ENCODE measurements at places on chromosomes 4 and X.

- DNase-seq = no peak
Observed at GRCh38 chr4:8919651-8920288, 48.1 kb upstream of the HMX1 start.

GRCh38 chr4:112978691-112979472, 70.6 kb upstream of the ANK2 start:
- no peak for DNase-seq

GRCh38 chr4:156295676-156296195, 342.1 kb upstream of the CTSO start:
- no peak for DNase-seq

- DNase-seq = no peak
Observed at GRCh38 chr4:25908491-25908901, 5.5 kb upstream of the SMIM20 start.

GRCh38 chr4:89119836-89120235, 8.5 kb downstream of the TIGD2 start:
- no peak for DNase-seq

DNA sequence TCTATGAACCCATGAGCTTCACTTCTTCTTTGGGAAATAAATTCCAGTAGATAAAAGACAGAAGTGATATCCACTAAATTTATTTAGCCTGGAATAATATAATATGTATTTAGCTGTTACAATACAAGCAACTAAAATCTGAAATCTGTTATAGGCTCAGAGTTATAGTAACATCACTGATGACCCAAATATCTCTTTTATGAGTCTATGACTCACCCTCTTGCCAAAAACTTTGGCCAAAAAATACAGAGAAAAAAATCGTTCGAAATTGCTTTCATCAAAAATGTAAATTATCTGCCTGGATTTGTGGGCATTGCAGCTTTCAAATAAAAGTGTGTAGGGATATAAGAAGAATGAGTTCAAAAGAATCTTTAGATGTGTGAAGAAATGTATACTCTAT, 89.4 kb upstream of the DKK2 start:
- no peak for DNase-seq

DNA sequence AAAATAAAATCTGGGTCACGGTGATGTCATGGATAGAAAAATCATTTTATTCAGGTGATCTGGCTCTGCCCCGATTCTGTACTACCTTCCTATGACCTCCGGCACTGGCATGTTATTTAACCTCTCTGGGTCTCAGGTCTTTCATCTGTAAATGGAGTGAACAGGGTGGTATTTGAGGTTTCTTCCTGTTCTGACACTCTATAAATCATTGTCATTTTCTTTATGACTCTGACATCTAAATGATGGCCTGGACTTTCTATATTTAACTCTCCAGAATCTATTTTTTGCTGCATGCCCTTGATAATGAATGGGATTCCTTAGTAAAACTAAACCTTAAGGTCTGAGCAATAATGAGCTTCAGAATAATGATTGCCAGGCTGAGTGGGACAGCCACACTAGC, 422.0 kb upstream of the CNKSR2 start:
- no peak for DNase-seq

DNA sequence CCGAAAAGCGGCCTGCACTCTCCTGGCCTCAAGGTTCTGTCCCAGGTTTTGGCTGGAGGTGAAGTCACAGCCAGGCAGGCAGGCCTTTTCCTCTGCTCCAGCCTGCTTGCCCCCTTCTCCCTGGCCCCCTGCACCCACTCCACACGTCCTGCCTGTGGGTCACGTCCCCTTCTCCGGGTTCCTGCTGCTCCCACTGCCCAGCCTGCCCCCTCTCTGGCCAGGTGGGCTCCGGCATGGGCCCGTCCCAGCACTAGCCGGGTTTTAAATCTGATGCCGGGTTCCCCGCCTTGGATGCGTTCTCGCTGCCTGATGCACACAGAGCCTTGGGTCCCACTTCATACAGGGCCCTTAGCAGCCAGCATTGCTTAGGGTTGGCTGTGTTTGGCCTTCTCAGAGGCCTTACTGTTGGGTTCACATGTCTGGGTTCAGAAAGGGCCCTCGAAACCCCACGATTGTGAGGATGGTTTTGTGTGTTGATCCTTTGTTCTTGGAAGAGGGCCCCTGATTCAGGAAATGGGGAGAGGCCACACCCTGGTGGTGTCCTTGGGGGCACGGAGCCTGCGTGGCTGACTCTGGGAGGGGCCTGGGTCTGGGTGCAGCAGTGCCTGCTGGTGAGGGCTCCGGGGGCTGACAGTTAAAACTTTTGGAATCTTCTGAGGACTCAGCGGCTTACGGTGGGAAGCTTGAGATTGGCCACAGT, 6.0 kb downstream of the CPZ start:
- DNase-seq = no peak

- DNase-seq = no peak
Observed at GRCh38 chr4:88078579-88078978, 71.1 kb downstream of the PKD2 start.

DNA sequence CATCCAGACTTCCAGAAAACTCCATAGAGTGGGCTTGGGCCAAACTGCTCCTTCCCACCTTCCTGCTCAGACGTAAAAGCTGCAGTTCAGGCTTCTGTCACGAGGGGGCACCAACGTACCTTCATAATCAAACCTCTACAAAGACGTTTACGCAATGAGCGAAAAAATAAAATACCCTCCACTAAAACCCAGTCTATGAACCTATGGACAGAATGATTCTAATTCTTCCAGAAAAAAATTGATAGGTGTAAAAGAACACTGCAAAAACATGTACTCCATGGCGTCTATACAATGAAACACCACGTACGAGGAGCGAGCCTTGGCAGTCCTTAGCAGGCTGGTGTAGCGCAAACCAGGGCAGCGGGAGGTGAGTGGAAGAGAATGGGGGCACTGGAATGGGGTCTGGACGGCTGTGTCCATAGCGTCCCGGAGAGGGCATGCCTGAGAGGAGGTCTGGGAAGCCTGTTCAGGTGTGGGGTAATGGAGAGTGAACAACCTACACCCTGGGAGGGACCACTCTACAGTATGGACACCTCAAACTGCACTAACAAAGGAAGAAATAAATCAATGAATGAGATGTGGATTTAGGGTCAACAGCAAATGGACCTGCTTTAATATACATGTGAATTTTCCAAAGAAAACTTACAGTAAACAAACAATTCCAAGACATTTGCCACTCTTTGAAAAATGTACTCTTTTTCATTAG, 14.4 kb upstream of the RAB40A start:
- DNase-seq = peak; percentile 1

DNA sequence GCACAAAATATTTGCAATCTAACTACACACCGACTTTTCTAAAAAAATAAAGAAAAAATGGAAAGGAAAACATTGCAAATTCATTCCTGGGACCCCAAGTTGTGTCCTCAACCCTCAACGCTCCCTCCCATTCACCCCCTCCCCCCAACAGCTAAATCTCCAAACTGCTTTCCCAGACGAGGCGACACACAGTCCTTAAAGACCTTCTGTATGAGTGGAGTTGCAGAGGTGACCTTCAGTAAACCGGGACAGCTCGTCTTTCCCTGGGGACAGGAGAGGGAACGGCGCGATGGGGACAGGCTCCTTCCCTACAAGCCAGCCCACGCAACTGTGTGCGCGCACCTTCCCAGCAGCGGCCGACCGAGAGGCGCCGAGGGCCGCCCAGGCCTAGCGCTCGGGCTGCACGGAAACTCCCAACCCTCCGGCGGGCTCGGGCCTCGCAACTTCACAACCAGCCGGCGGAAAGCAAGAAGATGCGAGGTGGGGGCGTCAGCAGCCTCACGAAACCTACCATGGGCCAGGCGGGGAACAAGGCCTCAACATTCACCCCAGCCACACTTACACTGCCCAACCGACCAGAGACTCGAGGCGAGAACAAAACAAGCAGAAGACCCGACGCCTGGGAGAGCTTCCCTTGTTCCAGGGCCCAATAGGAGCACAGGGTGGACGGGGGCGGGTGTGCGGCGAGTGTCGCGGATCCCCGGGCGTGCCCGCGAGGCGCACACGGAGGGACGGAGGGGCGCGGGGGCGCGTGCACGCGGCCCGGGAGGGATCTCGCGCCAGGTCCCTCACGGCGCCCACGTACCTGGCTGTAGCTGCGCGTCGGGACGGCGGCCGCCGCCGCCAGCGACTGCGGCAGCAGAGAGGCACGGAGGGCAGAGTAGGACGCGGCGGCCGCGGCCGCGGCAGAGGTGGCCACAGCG, 763 bp downstream of the GRSF1 start:
- DNase-seq = no peak

DNA sequence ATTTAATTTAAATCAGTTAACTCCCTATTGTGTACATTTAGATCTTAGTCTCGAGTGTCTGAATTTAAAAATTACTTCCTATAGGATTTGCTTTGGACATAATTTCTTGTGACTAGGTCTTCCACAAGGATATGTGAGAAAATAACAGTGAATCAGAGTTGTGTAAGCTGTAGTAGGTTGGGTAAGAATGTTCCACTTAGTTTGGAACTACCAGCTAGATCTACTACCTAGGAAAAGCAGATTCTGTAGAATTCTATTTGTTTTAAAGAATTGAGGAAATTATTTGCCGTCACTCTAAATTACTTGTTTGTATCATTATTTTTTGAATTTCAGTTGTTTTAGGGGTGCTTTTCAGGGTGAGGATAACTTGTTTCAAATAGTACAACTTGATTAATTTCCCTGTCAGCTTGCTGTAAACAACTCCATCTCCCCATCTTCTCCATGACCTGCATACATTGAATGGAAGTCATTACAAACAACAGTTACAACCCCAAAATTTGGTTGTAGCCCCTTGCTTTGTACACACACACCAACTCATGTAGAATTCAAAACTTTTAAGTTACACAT, 1.3 kb downstream of the MTHFD2L start:
- no peak for DNase-seq

DNA sequence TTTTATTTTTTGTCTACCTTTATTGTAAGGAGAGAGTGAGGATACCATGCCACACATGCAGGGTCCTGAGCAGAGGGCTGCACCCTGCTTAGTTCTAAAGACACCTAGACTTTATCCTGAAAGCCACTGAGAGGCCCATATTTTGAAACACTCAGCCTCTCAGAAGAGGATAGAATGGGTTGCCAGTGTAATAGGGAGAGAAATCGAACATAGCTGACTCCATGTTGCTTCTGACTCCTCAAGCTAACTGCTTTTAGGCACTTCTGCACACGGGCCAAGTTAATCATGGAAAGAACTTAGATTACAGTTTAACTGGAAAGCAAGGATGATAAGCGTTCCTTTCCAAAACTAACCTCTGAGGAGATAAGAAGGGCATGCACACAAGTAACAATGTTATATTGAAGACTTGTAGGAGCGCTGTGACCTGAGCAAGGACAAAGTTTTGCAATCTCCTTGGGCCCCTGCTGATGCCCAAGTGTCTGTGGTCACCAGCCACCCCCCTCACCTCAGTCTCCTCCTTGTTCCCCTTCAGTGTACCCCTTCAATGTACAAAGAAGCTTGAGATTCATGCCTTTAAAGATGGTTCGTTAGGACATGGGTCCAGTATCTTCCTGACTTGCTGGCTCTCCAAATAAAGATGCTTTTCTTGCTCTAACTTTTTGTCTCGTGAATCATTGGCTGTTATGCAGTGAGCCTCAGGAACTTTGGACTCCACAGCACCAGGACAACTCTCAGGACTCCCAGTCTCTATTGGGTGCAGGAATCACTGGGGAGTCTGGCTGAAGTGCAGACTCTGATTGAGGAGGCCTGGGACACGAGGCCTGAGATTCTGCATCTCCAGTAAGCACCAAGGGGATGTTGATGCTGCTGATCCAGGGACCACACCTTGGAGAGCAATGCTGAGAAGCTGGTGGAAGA, 25.4 kb upstream of the CD99 start:
- DNase-seq = no peak

DNA sequence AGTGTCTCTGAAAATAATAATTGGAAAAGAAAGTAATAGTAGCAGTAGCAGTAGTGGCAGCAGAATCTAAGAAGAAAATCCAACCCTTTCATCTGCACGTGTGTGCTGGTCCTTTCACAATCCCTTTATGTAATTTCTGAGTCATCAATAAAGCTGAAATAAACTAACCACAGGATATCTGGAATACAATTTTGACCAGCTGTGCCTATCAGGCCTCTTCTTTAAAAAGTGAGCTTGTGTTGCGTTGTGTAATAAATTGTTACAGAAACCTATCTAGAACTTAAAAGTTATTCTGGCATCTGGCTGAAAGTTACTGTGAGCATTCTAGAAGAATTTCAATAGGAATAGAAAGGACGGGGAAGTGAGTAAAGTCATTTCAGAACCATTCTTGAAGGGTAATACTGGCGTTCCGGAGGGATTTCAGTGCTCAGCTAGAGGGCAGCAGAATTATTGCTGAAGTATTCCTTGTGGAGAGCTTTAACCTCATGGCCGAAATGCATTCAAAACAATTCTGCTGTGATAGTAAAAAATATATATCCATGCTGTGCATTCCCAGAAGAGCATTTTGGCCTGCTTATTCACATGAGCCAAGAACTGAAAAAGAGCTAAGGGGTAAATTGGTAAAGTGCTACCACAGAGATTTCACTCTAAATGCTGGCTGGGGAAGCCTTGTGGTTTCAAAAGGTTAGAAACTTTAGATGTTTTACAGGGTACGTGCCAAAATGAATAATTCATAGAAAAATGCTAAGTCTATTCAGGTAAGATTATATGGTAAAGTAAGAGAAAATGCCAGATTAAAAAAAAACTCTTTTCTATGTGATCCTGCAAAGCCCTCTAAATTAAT, 260.6 kb downstream of the NKX6-1 start:
- DNase-seq = no peak

DNA sequence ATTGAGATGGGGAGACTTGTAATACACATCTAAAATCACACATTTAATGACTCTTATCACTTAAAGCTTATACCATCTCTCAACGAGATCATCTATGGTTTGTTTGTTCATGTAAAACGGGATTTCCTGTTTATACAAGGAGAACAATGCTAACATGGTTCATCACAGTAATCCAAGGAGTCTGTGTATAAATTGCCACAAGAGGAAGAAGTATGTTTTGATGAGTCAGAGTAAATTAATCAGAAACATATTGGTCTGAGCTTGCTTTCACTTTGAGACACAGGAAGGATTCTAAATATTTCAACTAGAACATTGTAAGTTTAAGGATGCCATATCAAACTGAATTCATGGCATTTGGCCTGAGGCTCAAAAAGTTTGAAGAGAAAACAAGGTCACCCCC, 594.1 kb downstream of the GLUD2 start:
- DNase-seq = no peak

DNA sequence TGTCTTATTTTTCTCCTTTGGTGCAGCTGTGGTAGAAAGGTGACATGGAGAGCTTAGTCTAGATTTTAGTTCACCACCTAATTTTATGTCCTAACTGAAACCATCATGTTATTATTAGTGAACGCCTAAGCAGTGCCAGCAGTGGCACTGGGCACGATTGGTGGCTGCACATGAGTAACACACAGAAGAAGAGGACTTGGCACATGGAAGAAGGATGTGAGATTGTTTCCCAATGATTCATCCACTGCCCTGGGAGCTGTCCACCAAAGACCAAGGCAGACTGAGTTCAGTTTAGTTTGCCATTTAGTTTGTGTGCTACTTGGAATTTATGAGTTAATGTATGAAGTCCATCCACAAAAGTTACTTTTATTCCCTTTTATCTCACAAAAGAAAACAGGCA, 68.1 kb upstream of the NAP1L5 start:
- DNase-seq = no peak

Data from cortex of kidney (tissue), 1 donor.